ENCODE measurements at places on chromosomes 4 and X. TPM values are rescaled to one million over a fixed set of nuclear protein-coding genes. Genes with fewer than 3 reads are reported as not detected.

- DNase-seq, result no peak
Observed at GRCh38 chrX:112083624-112084326, 1.2 kb upstream of the TRPC5 start.

DNA sequence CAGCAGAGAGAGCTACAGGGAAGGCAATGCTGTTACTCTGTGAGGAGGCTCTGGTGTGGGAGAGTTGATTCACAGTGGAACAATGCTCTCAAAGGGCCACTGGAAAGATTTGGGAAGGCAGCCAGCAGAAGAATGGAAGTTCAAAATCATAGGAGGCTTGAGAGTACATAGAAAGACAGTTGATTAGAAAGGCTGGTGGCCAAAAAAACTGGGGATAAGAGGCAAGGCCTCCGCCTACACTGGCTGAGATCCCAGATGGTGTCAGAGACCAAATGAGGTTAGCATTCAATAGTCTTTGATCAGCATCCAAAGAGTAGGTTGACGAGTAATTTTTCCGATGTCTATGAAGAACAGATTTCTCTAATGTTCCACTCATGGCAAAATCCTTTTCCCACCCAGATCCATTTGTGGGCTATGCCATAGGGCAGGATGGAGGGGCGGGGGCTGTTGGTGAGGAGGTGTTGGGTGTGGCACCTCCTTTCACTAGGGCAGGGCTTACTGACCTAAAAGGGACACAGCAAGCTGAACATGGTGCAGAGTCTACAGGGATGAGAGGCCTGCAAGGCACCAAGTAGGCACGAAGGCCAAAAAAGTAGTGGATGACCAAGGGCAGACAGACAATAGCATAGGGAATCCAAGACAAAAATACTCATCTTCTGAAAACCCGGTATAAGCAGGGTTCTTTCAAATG, 15.1 kb downstream of the TEC start:
- DNase-seq, result no peak

- DNase-seq, result no peak
Observed at GRCh38 chr4:38360201-38360600, 303.8 kb upstream of the KLF3 start.

GRCh38 chr4:175427751-175428150, 384.3 kb downstream of the GPM6A start:
- no peak for DNase-seq

Gene PNCK
- 4.9 TPM for total RNA-seq

DNA sequence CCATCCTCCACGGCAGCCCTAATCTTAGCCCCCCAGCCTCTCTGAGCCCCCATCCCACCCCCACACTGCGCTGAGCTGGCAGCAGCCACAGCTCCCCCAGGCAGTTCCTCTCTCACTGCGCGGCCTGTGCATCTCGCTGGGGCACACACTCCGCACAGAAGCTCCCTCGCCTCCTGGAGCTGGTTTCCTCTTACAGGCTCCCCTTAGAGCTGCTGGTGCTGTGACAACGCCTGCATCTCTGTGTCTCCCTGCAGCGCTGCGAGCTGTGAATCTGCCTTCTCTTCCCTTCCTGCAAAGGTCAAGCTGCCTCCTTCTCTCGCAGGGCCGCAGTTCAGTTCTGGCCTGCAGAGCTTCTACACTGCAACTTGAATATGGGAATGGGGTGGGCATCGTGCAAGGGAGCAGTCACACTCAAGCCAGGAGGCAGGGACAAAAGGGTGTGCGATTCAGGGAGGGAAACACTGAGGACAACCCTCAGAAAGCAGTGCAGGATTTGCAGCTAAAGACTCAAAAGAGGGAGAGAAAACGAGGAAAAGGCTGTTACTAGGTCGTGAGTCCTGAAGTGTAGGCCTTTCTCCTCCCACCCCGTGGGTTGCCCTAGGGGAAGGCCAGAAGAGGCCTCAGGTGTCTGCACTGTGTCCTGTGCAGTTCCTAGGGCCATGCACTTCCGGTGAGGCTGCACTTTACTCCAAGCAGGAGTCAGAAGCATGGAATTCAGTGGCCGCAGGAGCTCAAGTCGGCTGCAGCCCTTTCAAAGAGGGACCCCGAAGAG, 87.0 kb downstream of the BCOR start:
- peak; percentile 40 for DNase-seq

DNA sequence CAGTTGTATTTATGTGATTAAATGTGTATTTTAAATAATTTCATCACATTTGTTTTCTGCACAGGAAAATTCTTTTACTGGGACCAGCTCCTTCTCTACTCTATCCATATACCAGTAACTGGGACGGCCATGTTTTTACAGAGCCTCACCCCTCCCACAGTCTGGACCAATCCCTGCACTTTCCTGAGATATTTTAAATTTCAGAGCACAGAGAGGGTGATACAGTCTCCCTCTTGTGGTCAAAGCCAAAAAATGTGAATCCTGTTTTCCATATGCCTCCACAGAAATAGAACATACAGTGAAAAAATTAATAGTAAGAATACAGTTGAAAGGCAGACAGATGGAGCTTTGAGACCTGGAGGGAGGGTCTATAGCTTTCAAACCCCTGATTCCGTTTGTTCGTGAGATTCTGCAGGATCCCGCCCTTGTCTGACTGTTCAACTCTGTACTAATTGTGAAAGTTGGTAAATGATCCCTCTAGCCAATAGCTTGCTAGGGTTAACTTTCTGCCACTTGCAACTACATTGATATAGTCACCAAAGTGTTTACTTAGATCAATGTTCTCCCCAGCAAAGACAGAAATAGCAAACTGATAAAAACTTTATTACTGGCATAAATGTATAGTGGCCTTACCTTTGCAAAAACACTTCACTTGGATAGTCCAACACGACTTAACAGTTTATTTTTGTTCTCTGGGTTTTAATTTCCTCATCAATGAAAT, 172.2 kb downstream of the PPARGC1A start:
- no peak for DNase-seq

DNA sequence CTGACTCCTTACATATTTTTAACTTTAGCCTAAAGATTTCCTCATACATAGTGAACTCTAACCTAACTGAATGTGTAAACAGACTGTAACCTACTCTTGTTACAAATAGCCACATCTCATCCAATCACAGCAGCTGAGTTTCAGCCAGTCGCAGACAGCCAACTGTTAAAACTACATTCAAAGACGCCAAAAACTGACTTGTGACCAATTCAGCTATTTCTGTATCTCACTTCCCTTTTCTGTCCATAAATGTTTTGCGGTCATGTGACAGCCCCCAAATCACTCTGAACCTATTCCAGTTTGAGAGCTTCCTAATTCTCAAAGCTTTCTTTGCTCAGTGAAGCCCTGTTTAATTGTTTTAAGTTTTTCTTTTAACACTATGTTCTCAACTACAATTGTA, 2731.9 kb downstream of the ARAP2 start:
- DNase-seq, result no peak

Gene ADH1B
- total RNA-seq, result 502 TPM

Gene S100P
- 1.9 TPM for total RNA-seq

DNA sequence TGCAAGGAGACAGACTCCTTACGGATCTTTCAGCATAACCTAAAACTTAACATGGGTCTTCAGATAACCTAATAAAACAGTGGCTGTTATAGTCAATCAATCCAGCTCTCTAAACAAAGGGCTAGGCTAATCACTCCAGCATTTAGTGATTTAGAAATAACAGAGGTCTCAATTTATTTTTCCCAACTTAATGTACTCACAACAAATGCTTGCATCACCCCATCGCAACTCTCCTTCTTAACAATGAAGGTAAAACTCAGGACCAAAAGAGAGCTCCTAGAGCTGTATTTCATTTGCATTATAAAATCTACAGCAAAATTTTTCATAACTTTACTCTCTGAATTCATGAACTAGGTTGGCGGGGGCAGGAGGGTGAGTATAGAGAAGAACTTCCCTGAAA, 1.1 kb downstream of the LIN54 start:
- no peak for DNase-seq

Gene MAGEB17
- not detected for total RNA-seq

GRCh38 chr4:29046781-29047180, 1673.4 kb upstream of the PCDH7 start:
- no peak for DNase-seq

Gene DAPP1
- 2.7 TPM for total RNA-seq

DNA sequence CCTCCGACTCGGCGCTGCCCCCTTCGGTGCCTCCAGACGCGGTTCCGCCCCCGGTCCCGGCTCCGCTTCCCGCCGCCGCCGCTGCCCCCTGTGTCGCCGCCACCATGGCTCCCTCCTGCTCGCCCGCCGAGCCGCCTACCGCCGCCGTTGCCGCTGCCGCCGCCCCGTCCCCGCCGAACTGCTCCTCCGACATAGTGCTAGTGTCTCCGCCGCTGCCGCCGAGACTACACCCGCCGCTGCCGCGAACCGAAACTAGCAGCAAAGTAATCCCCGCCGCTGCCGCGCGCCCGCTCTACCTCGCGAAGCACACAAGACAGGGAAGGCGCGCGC, 340 bp downstream of the HNRNPD start:
- no peak for DNase-seq

DNA sequence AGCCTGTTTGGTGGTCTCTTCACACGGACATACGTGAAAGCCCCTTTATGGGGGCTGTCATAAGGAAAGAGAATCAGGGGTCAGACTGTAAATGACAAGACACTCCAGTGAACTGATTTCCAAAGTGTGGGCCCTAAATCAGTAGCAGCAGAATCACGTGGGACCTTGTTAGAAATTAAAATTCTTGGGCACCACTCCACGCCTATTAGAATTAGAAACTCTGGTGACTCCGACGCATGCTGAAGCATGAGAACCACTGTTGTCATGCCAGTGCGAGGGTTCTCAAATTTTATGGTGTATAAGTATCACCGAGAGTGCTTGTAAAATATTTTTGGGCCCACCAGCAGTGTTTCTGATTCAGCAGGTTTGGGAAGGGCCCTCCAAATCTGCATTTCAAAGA, 672.8 kb downstream of the DMD start:
- no peak for DNase-seq

DNA sequence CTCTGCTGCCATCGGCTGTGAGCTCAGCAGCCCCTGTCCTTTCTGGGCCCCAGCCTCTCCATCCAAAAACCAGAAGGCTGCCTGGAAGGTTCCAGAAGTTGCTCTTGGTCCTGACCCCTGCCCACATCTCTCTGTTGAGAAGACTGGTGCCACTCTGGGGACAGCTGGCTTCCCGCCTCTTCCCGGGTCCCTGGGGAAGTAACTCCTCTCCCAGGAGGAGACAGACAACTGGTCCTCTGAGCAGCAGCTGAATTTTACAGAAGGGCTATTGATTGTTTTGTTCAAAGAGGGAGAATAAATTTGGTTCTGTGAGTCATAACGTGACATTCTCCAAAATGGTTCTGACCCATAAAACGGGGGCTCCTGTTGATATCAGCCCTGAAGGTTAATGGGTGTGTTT, 61.2 kb downstream of the TRMT44 start:
- no peak for DNase-seq

DNA sequence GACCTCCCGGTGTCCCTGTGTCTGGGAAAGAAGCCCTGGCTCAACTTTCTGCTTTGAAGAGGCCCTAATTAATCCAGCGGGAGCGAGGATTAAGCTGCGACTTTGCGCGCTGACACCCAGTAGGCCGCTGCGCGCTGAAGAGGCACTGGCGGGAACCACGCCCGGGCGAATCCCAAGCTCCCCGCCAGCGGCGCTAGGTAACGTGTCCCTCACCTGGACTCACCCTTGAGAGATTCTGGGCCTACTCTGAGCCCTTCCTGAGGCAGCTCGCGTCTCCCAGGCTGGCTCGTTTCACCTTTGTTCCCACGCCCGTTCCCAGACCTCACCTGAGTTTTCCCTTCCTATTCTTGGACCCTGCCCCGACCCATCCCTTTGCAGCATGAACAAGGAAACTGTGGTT, 616 bp upstream of the KLHL34 start:
- no peak for DNase-seq

Gene PF4V1
- total RNA-seq, result 0.88 TPM

GRCh38 chr4:154019811-154020210, 230.9 kb upstream of the SFRP2 start:
- no peak for DNase-seq

GRCh38 chrX:145817331-145818185, at the start of gene SLITRK2:
Gene SLITRK2, plus strand, starts transcription at chrX:145817829. Its CDS starts 4,597 bp downstream, at chrX:145822426.
- DNase-seq, result peak; percentile 63

- no peak for DNase-seq
Observed at GRCh38 chr4:52260514-52261210, 209.6 kb downstream of the SPATA18 start.

Gene PLK4
- 1.3 TPM for total RNA-seq

DNA sequence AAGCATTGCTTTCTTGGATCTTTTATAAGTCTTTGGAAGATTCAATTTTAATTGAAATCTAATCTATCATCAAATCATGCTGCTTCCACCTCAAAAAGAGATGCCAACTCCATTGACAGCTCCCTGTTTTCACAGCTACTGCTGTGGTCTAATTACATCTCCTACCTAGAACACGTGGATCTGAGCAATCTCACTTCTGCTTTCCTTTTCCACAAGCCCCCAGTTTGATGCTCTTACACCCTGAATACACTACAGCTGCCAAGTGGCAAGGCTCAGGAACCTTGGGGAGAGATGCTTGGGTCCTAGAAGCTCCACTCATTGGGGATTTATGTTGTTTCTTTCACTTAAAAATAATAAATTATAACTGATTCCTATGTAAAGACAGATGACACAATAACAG, 172.0 kb downstream of the CFAP299 start:
- DNase-seq, result no peak

DNA sequence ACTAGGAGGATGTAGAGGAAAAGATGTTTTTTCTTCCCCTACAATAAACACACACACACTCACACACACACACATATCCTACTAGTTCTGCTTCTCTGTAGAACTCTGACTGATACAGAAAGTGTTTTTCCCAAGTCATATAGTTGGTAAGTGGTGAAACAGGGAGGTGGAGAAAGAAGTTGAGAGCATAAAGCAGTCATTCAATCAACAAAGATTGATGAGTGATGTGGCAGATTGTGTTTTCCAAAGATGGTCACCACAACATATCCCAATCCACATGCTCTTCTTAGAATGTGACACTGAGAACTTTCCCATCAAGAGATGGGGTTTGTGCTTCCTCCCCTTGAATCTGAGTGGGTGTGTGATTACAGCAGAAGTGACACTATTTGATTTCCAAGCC, 123.4 kb upstream of the ATP6AP2 start:
- no peak for DNase-seq

- DNase-seq, result no peak
Observed at GRCh38 chr4:179028321-179028720, 1586.1 kb upstream of the AGA start.

Gene RAP1GDS1
- total RNA-seq, result 34.9 TPM

Gene ATG4A
- total RNA-seq, result 10.5 TPM

Gene TLR3
- total RNA-seq, result 6.2 TPM

GRCh38 chrX:153378607-153379006, 22.5 kb downstream of the PNMA6E start:
- no peak for DNase-seq
